ENCODE measurements at places on chromosomes 1 and 21.
A peak's percentile ranks its signal among the peaks of the same experiment; 100 is the strongest.

DNA sequence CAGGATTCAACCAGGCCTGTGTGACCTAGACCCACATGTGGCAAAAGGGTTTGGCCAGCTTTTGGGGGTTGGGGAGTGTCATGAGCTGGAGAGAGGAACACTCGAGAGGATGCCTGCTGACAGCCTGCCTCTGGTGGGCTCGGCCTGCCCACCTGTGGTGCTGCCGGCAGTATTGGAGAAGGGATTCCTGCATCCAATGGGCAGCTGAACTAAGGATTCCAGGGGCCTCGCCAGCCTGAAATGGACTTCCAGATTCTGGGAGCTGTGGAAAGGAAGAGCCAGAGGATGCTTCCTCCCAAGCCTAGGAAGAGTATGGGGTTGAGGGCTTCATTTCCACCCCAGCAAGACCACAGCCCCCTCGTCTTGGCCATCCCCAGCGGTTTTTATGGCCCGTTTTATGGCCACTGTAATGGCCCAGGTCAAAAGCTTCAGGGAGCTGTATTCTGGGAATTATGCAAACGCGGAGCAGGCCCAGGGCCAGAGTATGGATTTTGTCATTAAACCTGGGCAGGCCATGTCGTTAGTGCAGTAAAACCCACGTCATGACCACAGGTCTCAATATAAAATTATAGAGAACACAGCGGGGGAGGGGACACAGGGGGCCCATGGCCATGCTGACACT is 63.6 kb downstream of the TMEM53 start:
- no peak for DNase-seq

DNA sequence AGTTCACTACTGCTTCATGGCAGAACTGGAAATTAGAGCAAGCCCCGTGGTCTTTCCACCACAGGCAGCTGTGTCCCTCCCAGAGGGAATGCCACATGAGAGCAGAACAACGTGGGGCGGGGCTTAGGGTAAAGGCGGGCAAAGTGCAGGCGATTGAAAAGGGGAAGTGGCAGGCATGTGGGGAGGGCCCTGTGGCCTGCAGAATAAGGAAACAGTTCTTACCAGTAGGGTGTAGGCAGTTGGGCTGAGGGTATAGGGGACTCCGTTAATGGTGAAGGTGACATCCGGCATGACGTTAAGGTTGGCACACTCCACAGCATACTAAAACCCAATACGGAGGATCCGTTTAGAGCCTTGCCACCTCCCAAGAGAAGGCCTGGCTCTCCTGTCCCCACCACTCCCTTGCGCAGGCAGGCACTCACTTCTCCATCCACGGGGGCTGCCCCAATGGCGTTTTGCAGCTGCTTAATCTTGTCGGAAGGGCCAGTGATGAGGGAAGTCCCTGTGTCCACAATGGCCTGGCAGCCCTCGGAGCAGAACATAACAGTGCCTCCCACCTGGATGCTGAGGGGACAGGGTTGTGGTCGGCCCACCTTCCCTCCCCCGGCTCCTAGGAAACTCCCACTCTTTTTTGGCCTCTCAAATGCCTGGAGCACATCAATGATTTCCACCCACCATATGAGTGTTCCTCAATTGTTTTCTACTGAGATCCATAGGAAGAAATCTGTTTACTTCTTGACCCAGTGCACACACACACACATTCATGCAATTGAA is 9.1 kb upstream of the RAB7B start:
- no peak for DNase-seq

DNA sequence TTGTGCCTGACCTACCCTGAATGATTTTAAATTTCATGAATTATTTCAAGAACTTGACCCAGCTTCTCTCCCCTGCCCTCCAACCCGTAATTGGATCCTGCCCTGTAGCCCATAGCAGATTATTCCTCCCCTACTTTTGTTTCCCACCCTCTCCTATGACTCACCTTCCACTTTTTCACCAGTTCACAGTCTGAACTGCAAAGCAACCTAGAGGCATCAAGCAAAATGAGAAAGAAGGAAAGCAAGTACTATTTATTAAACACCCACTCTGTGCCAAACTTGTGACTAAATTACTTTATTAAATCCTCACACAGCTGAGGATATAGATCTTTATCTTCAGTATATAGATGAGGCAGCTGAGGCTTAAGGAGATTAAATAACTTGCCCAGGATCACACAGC is 20.7 kb upstream of the IKBKE start:
- DNase-seq, result no peak

DNA sequence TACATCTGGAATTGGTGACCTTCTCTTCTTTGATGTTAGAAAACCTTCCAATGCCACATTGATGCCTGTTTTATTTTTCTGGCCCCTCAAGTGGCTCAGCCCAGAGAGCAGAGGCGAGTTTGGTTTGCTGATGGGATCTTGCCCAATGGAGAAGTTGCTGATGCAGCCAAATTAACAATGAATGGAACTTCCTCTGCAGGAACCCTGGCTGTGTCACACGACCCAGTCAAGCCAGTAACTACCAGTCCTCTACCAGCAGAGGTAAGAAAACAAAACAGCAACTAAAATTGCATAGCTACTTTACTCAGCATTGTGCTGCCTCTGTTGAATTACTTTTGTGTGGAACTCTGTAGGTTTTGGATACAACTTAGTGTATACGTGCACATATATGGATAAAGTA is 97.6 kb downstream of the CC2D1B start:
- DNase-seq, result no peak

DNA sequence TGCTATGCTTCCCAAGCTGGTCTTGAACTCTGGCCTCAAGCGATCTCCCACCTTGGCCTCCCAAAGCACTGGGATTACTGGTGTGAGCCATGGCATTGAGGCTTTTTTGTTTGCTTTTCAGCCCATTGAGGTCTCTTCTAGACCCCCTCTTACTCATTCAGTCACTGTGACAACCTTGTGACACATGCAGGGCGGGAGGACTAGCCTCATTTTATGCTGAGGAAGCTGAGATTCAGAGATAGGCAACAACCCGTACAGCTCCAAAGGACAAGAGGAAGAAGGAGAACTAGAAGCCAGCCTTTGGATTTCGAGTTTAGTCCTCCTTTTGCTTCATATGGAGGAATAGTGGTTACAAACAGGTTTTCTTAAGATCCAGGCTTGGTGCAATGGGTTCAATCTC is 83.9 kb upstream of the WDR26 start:
- DNase-seq, result no peak

- DNase-seq, result no peak
Measured at GRCh38 chr1:3065396-3065795, 3.6 kb upstream of the PRDM16 start.

GRCh38 chr1:1206376-1206965 is at the start of gene TNFRSF18:
Gene TNFRSF18, minus strand, starts transcription at chr1:1206592. Its CDS starts 21 bp downstream, at chr1:1206571.
- peak; percentile 35 for DNase-seq

GRCh38 chr1:212078826-212079225 is 43.3 kb downstream of the DTL start:
- no peak for DNase-seq

GRCh38 chr1:46193984-46194570 is 4.2 kb downstream of the POMGNT1 start:
- no peak for DNase-seq

DNA sequence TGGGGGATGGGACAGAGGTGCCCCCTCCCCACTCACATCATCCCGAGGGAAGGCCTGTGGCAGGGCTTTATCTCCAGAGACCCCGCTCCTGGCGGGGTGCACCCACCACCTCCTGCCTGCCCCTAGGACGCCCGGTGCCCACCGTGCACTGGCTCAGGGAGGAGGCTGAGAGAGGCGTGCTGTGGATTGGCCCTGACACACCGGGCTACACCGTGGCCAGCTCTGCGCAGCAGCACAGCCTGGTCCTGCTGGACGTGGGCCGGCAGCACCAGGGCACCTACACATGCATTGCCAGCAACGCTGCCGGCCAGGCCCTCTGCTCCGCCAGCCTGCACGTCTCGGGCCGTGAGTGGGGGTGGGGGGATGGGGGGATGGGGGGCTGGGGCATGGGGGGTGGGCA is 71.7 kb downstream of the TRIM11 start:
- DNase-seq, result no peak

DNA sequence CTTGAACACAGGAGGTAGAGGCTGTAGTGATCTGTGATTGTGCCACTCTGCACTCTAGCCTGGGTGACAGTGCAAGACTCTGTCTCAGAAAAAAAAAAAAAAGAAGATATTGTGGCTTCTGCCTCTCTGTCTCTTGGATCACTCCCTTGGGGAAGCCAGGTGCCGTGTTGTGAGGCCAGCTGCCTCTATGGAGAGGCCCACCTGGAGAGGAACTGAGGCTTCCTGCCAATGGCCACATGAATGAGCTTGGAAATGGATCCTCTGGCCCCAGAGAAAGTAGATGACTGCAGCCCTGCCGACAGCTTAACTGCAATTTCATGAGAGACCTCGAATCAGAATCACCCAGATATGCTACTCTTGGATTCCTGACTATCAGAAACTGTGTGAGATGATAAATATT is 19.7 kb upstream of the AK2 start:
- no peak for DNase-seq

- no peak for DNase-seq
Measured at GRCh38 chr1:186026946-186027345, 292.8 kb downstream of the HMCN1 start.

DNA sequence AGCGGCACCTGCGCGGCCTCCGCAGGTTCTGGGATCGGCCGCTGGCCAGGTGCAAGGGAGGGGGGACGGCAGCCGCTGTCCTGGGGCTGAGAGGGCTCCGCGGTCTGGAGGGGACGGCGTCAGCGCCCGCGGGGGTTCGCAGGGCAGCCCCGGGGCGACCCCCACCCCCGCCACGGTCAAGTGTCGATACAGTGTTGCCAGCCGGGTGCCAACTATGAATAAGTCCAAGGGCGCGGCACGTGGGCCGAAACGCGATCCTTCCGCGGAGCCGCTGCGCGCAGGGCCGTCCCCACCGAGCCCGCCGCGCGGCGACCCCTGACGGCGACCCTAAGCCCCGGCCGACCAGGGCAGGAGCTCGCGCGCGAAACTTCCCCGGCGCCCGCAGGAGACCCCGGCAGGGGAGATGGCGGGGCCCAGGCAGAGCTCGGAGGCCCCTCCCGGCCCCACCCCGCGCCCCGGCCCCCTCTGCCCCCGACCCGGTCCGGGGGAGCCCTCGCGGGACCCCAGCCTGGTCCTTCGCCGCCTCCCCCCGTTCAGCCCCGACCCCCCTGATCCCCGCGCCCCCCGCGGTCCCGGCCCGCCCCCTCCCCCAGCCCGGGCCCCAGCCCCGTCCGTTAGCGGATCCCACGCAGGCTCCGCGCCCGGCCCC is 586 bp upstream of the AGPAT3 start:
- no peak for DNase-seq

- no peak for DNase-seq
Measured at GRCh38 chr21:35648512-35648911, 411.8 kb downstream of the SETD4 start.

- no peak for DNase-seq
Measured at GRCh38 chr1:228377664-228378089, 29.0 kb downstream of the TRIM11 start.

DNA sequence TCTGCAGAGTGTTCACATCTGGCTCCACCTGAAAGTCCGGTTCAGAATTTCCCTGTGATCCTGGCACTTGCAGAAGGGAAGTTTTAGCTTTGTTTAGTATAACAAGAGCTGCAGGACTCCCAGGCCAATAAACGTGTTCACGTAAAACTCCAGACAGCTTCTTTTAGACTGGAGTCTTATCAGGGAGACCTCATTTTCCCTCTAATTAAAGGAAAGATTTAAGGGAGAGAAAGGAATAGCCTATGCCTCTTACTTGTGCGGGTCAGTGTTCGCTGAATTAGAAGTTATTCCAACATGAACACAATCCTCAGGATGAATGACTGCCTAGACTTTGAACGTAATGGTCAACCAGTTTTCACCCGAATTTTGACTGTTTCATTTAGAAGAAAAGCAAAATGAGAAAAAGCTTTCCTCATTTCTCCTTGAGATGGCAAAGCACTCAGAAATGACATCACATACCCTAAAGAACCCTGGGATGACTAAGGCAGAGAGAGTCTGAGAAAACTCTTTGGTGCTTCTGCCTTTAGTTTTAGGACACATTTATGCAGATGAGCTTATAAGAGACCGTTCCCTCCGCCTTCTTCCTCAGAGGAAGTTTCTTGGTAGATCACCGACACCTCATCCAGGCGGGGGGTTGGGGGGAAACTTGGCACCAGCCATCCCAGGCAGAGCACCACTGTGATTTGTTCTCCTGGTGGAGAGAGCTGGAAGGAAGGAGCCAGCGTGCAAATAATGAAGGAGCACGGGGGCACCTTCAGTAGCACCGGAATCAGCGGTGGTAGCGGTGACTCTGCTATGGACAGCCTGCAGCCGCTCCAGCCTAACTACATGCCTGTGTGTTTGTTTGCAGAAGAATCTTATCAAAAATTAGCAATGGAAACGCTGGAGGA is 202.1 kb upstream of the SGIP1 start:
- DNase-seq, result peak; percentile 36

GRCh38 chr21:42030311-42030710 is 20.2 kb upstream of the ZBTB21 start:
- DNase-seq, result no peak

DNA sequence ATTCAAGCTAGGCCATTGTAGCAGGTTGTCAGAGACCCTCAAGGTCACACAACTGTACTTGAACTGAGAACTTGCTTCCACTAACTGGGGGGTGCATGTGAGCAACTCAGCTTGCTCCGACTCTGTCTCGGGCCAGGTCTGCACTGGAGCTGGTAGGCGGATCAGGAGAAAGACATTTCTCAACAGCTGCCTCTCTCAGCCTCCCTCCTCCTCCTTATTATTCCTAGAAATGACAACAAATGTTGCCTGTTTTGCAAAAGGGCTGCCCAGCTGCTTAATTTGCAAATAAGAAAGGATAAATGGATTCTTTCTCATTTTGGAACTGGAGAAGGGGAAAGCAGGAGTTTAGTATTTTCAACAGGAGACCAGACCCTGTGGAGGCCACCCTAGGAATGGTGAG is 140.5 kb downstream of the RHOU start:
- no peak for DNase-seq

DNA sequence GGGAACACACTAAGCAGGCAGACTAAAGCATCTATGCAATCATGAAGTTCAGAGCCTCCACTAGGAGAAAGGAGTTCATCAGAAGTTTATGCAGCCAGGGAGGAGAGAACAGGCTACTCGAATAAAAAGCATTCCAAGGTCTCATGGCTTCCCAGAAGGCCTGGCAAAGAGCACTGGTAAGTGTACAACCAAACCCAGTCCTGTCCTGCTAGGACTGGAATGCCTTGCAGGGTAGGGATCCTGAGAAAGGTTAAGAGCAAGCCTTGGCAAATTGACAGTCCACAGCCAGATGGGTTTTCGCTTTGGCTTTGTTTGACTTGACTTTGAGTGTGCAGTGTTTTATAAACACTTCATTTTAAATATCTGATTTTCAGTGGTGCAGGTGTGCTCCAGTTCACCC is 133.6 kb upstream of the ATP1B1 start:
- no peak for DNase-seq

DNA sequence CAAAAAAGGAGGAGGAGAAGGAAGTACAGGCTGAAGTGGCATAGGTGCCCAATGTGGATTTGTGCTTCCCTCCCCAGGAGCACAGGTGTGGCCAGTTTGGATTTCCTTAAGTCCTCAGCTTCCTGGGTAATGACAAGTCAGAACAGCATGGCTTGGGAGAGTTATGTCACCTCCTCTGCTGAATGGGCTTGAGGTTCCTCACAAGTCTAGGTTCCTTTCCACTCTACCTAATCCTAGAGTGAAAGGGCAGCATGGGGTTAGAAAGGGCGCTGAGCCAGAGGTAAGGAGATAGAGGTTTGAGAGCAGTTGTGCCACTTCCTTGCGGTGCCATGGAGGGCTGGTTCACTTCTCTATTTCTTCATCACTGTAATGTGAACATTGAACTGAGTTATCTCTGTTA is 35.5 kb upstream of the IL20 start:
- DNase-seq, result no peak

- DNase-seq, result no peak
Measured at GRCh38 chr1:64848803-64849202, 103.9 kb downstream of the RAVER2 start.

- no peak for DNase-seq
Measured at GRCh38 chr1:163872067-163872466, 550.3 kb downstream of the NUF2 start.
